ENCODE measurements at places on chromosomes 6 and 20.

GRCh38 chr20:24993337-24994185 lies 1.0 kb upstream of the APMAP start:
- DNase-seq: no peak

DNA sequence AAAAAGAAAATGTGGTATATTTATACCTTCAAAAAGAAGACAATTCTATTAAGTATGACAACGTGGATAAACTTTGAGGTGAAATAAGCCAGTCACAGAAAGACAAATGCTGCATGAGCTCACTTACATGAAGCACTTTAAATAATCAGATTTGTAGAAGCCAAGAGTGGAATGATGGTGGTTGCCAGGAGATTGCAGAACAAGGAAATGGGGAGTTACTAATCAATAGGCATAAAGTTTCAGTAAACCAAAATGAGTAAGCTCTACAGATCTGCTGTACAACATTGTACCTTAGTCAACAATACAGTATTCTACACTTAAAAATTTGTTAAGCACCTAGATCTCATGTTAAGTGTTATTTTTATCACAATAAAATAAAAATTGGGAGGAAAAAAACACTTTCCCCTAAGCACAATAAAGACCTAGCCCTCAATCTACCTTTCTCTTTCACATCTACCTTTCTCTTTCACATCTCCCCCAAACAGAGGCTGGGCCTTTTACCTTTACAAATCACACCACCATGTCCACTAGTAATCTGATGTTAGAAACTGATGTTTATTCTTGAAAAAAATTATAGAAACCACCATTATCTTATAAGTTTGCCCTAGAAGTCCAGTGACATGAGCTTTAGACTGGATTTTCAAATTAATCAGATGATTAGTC lies 73.9 kb downstream of the PKIB start:
- no peak for DNase-seq

DNA sequence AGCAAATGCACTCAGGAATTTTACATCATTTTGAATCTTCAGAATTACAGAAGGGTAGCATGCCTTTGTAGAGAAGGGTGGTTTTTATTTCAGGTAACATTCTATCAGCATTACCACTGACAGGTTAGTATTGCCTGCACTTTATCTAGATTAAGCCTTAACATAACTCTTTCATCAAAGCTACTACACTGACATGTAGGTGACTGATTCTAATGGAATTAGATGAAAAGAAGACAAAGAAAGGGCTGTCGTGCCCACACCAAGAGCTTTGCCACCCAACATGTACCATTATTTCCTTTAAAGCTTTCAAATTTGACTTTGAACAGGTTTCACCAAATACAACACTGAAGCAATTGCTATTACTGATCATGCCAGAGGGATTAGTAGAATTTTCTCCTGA lies 551.9 kb downstream of the EYS start:
- no peak for DNase-seq

DNA sequence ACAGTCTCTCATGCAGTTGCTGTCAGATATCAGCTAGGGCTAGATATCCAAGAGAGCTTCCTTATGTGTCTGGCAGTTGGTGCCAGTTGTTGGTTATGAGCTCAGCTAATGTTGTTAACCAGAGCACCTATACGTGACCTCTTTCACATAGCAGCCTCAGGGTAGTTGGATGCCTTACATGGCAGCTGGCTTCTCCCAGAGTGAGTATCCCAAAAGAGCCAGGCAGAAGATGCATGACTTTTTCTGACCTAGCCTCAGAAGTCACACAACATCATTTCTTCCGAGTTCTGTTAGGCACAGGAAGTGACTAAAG lies 175.7 kb downstream of the VEGFA start:
- no peak for DNase-seq

GRCh38 chr6:54474898-54475297 lies 166.7 kb downstream of the TINAG start:
- DNase-seq: no peak
